ENCODE measurements at places on chromosomes 7 and 10.

DNA sequence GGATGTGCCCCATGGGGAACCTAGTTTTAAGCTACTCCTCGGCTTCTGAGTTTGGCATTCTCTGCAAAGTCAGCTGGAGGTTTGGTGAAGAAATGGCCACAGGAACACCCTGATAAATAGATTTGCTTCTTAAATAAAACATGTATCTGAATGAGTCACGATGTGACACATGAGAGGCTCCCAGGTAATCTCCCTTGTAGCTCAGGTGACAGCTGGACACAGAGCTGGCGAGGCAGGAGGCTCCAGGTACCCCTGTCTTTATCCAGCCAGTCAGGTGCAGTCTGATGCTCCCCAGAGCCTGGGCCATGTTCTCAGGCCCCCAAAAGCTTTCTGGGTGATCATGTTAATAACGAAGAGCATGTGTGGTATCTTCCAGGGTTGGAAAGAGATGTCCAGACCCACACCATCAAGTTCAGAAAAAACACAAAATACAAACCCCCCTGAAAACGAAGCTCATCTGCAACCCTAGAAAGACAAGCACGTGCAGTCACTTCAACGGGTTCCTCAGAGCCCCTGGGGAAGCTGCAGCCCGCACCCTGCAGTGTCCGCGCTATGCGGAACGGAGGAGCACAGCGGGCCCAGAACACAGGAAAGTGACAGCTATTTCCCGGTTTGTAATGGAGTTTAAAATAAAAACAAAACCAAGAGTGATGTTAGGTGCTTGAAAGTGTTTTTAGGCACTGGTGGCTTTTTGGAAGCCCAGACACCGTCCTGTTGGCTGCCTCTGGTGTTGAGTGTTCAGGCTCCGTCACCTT is 69.4 kb downstream of the ZRANB1 start:
- DNase-seq: no peak

GRCh38 chr7:115477193-115477651 is 553.3 kb downstream of the TFEC start:
- no peak for DNase-seq

DNA sequence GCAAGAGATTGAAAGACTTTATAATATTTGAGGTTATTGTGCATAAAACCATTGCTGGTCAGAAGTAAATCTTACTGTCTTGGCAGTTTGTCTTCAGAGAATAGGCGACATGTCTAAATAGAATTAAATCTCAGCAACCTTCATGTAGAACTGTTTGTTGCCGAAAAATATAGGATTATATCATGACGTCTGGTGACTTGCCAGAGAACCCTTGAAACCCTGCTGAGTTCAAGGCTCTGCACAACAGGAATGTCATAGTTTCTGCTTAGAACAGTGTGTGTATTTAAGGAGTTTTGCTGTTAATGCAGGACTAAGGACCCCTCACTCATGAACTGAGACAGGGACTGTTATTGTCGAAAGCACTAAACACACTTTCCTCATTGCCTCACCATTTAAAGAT is 206.4 kb upstream of the ETV1 start:
- no peak for DNase-seq

DNA sequence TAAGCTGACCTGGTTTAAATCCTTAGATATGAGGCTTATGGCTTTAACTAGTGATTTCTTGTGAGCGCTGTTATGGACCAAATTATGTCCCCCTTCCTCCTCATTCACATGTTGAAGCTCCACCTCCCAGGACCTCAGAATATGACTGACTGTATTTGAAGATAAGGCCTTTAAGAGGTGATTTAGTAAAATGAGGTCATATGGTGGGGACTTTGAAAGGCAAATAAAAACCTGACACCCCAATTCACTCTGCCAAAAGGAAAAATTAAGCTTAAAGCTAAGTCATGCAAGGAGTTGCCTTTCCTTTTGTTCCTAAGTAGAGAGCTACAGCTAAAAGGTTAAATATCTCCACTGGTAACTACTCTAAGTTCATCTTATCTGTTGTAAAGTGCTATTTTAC is 36.4 kb upstream of the FIGNL1 start:
- no peak for DNase-seq

- DNase-seq: no peak
Observed at GRCh38 chr7:29809533-29810155, 3.3 kb downstream of the WIPF3 start.

DNA sequence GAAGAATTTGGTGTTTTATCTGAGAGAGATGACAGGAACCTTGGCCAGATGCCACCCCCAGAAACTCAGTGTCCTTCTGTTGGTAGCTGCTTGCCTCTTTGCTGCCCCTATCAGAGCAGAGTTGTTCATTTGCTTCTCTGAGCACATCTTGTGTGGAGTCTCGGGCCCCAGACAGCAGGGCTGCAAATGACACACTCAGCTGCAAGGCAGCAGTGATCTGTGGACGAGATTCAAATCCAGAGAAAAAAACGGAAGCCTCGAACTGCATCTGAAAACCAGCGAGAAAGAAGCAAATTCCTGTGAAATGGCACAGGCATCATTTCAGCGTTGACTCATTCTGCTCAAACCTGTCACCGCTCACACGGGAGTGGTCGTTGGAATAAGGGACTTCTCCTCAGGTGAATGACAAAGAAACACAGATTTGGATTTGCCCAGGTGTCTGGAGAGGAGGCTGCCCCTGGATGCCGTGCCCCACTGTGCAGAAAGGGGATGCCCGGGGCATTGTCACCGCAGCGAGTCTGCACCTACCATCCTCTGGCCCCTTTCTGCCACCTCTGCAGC is 144.7 kb downstream of the PFKFB3 start:
- peak; percentile 45 for DNase-seq

- no peak for DNase-seq
Observed at GRCh38 chr7:125661006-125661405, 731.4 kb upstream of the POT1 start.

GRCh38 chr10:104308439-104308903 is 29.8 kb downstream of the ITPRIP start:
- no peak for DNase-seq

- DNase-seq: no peak
Observed at GRCh38 chr10:69324583-69324982, 46.3 kb downstream of the HK1 start.

DNA sequence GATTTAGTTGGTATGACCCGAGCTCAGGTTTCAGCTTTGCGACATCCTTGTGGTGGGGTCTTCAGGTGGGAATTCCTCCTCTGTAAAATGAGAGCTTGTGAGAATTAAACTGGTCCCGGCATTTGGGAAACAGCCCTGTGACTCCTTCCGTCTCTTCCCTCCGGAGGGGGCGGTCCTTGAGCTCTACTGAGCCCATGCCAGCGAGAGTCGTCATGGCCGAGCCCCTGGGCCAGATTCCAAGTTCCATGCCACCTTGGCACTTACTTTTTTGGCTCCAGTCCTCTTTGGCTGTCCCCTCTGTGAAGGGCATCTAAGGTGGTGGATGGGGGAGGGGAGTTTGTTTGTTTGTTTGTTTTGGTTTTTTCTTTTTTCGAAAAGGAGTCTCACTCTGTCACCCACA is 47.6 kb downstream of the GTF2IRD1 start:
- DNase-seq: no peak

DNA sequence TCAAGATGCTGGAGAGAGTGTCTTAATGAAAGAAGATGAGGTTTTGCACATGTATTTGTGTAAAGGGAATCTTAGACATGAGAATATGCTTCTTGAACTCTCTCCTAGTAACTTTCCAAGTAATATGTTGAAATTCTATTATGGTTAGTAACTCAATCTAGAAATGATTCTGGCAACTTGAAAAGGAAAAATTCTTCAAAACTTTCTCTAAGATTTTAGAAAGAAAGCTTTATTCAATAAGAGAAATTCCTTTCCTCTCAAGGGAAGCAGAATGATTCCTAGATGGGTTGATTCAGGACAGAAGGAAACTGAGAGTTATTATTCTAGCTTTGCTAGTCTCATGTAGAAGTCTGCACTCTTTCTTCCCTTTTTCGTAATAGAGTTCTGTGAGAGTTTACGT is 364.3 kb upstream of the PLXDC2 start:
- DNase-seq: no peak

DNA sequence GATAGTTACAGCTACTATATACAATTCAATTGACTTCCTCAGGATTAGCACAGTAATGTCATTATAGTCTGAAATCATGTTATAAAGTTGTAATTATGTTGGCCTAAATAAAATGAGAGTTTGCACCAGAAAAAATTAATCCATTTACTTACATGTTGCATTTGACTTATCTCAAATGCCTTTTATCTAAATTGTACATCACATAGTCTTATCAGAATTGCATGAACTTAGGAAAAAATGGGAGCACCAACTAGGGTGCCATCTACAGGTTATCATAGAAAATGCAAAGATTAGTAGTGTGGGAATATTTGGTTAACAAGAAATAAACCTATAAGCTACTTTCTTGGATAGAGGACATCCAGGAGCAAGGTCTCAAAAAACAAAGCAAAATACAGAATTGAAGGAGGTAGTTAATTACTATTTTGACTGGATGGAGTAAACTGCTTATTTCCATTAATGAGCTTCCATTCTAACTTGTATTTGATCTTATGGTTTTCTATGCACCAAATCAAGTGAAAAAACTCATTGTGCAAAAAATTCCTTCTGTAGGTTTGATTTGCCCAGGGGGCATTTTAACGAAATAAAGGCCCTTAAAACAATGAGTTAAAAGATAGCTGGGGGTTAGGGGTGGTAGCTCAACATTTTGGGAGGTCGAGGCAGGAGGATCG is 60.0 kb upstream of the ORC5 start:
- no peak for DNase-seq

DNA sequence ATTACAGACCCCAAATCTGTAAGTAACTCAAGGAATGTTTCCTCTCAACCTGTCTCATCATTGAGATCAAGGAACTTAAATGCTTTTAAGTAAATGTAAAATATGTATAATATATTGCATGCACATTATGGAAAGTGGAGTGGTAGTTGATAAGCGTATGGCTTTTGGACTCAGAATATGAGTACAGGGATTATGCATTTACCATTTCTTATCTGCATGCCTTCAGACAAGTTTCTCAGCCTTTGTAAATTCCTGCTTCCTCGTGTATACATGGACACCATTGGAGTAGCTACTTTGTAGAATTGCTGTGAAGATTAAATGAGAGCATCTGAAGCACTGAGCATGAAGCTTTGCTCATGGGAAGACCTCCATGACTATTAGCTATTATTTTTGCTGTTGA is 70.5 kb downstream of the CACNB2 start:
- DNase-seq: no peak

GRCh38 chr10:47406870-47407691 is 23.0 kb upstream of the ZNF488 start:
- no peak for DNase-seq

- no peak for DNase-seq
Observed at GRCh38 chr7:49878627-49879026, 105.2 kb downstream of the VWC2 start.

- DNase-seq: no peak
Observed at GRCh38 chr10:4617589-4617988, 208.4 kb upstream of the AKR1E2 start.

GRCh38 chr7:99837649-99838361 is 10.0 kb downstream of the CYP3A43 start:
- DNase-seq: no peak

DNA sequence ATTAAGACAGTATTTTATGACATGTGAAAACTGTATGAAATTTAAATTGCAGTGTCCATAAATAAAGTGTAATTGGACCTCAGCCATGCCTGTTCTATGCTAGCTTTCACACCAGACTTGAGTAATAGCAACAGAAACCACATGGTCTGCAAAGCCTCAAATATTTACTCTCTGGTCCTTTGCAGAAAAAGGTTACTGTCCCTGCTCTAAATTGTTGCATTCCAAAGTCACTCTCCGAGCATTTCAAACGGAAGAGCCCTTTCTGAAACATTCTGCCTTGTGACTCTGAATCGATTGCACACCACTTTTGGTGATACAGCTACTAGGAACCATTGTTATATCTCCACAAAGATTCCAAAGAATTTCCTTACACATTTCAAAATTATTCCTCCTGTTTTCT is 81.0 kb upstream of the STK17A start:
- DNase-seq: no peak

GRCh38 chr10:117112220-117112619 is 25.9 kb downstream of the VAX1 start:
- DNase-seq: no peak

- no peak for DNase-seq
Observed at GRCh38 chr10:123274306-123275135, 120.3 kb downstream of the BUB3 start.

GRCh38 chr10:54985732-54986131 is 184.7 kb upstream of the PCDH15 start:
- DNase-seq: no peak

- no peak for DNase-seq
Observed at GRCh38 chr7:88306590-88307048, at the start of gene STEAP4. Gene STEAP4 (minus strand): TSS chr7:88306894. CDS start chr7:88284269, 22,625 bp downstream.

GRCh38 chr10:118704711-118705110 is 50.1 kb downstream of the CACUL1 start:
- DNase-seq: no peak

GRCh38 chr10:3179174-3179573 is 6.6 kb upstream of the PITRM1 start:
- DNase-seq: no peak

DNA sequence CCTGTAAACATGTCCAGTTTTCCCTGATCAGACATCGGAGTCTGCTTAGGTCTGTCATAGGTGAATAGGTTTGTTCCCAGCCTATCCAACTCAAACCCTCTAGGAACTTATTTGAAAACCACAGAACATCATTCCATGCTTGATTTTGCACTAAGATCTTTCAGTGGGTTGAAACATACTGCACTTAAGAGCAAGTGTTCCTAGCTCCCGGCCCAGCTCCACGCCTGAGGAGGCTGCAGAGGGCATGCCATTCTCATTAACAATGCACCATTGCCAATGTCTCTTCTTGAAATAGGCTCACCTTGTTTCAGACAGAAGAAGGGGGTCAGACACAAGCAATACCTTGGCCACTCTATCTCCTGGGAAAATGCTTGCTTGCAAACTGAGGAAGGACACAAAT is 78.0 kb upstream of the EGR2 start:
- DNase-seq: no peak

DNA sequence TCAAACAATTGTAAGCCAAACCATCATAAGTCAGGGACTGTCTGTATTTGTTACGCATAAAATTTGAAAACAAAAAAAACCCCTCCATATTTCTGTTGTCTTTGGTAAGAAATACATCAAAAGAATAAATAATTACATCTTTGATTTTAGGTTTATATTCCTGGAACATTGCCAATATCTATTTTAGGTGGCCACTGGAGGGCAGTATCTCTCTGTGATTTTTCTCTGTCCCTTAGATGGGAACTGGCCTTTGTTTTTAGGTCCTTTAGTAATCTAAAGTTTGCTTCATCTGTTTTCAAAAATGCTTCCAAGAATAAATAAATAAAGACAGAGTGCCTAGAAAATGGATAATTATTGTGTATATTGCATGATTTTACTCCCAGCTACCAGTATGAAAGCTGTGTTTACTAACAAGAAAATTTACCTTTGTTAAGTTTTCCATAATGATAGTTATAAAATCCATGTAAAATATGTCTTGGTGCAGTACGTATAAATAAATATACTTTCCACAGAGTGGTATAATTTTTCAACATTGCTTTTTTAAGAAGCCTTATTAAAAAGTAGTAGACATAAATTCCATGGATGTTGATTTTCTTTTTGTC is 64.2 kb downstream of the PHYHIPL start:
- no peak for DNase-seq
